Naive thymus-derived CD8-positive, alpha-beta T cell (primary cell): ENCODE measurements at places on chromosomes 11 and 22.

GRCh38 chr11:126059238-126059781 lies 3.4 kb downstream of the CDON start:
- no peak for DNase-seq

GRCh38 chr11:42249956-42250355 lies 790.5 kb upstream of the LRRC4C start:
- DNase-seq = no peak

- DNase-seq = no peak
Observed at GRCh38 chr11:106271686-106272085, 194.2 kb downstream of the AASDHPPT start.

DNA sequence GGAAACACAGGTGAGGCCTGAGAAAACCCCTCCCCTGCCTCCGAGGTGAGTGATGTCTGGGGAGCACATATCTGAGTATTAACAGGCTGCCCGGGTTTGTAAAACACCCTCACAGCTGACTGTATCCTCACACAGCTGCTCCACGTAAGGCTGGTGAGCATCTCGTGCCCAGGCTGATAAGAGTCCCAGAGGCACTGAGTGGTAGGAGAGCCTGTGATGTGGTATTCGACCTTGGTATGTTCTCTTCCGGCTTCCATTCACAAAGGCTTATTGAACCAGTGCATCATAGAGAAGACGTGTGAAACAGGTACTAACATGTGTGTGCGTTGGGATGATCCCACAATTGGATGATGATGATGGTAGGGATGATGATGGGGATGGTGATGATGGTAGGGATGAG lies 71.7 kb downstream of the RASSF10 start:
- DNase-seq = no peak

DNA sequence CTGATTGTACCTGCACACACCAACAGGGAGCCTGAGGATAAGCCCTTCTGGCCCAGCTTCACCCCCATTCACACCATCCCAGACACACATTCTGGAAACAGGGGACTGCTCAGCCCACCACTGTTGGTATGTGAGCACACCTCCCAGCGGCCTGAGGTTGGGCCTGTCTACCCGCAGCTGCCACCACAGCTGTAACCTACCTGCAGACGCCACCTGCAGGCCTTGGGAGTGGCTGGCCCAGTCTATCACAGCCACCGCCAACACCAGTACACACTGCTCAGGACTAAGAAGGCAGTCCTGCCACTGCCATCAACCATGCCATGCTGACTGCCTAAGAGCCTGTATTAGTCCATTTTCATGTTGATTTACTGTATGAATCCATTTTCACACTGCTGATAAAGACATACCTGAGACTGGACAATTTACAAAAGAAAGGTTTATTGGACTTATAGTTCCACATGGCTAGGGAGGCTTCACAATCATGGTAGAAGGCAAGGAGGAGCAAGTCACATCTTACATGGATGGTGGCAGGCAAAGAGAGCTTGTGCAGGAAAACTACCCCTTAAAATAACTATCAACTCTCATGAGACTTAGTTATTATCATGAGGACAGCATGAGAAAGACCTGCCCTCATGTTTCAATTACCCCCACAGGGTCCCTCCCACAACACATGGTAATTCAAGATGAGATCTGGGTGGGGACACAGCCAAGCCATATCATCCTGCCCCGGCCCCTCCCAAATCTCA lies 30.6 kb downstream of the RSF1 start:
- DNase-seq = no peak

DNA sequence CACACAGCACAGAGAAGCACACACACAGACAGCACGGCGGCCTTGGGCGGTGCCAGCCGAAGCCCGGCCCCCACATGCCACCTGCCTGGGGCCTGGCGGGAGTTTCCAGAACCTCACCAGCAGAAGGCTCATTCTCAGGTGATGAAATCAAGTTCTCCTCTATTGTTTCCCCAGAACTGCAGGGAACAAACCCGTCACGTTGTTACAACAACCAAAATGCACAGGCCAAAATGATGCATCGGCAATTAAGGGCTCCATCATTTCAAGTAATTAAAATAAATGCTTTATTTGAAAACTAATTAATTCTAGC lies 30.8 kb downstream of the GNB1L start:
- no peak for DNase-seq

DNA sequence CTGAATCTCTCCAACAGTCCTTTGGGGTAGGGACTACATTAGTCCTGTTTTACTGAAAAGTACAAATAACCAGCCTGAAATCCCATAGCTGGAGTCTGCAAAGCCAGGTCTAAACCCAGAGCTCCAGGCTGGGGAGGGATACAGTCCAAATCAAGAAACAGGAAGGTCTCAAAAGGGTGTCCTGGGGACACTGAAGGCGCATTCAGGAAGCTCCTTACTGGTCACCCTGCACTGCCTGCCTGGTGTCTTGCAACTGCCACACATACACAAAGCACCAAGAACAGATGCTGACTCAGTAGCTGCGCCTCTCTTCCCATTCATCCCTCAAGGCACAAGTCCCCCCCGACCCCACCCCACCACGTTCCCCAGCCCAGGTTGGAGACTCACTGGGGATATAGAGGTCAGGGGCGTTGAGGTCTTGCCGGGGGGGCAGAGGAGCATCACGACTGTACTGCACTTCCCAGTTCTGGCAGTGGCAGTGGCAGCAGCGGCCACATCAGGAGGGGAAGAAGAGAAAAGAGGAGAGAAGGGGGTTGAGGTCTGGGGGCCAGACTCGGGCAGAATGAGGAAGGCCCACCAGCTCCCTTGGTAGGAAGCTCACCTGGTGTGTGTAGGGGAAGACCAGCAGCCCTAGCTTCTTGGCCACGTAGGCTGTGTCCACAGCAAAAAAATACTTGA lies 1.6 kb downstream of the YIF1A start:
- no peak for DNase-seq

DNA sequence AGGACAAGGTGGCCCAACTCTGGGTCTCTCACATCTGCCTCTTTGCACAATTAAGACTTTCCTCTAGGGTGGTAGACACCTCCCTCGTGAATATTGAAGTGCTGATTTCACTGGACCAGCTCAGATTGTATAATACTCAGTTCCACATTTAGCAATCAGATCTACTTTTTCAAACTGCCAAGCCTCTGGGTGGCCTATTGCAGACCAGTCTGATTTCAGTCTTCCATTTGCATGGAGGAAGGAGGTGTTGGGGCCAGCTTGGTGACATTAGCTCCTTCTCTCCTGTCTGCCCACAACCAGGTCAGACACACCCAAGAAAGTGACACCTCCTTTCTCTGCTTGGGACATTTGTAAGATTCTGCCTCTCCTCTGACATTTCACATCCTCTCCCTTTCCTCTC lies 78.2 kb downstream of the PPFIBP2 start:
- DNase-seq = no peak

GRCh38 chr11:94558468-94558867 lies 8.7 kb upstream of the PIWIL4 start:
- no peak for DNase-seq

- no peak for DNase-seq
Observed at GRCh38 chr22:36587289-36588154, 58.6 kb upstream of the EIF3D start.

GRCh38 chr11:64872790-64873488 lies 5.5 kb downstream of the EHD1 start:
- no peak for DNase-seq

DNA sequence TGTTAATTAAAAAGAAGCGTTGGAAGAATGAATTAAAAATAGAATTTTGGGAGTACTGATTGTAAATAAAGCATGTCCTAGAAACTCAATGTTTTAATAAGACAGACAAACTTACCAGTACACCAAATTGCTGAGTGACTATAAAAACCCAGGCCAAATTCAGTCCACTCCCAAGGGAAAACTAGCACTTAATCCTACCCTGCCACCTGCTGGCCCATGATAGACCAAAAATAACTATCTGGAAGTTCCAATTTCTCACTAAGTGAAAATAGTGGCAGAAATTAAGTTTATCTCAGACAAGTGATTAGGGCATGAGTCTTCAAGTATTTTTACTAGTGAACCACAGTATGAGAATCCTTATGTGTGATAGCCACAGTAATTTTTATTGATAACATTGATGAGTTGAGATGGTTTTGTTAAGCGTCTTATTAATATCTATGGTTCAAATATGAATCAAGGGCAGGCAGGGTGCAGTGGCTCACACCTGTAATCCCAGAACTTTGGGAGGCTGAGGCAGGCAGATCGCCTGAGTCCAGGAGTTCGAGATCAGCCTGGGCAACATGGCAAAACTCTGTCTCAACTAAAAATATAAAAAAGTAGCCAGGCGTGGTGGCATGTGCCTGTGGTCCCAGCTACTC lies 9.8 kb upstream of the DDX10 start:
- no peak for DNase-seq

DNA sequence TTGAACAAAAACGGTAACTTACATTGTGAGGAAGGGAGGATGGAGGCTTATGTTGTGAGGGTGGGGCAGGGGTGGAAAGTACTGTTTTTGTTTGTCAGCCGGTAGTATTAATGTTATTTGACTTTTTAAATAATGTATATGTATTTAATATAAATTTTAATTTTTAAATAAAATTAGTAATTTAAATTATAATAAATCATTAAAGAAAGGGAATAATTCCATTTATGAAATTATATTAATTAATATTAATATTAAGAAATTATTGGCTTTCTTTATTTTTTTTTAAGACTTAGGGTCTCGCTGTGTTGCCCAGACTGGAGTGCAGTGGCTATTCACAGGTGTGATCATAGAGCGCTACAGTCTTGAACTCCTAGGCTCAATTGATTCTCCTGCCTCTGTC lies 24.0 kb upstream of the TNRC6B start:
- DNase-seq = no peak

DNA sequence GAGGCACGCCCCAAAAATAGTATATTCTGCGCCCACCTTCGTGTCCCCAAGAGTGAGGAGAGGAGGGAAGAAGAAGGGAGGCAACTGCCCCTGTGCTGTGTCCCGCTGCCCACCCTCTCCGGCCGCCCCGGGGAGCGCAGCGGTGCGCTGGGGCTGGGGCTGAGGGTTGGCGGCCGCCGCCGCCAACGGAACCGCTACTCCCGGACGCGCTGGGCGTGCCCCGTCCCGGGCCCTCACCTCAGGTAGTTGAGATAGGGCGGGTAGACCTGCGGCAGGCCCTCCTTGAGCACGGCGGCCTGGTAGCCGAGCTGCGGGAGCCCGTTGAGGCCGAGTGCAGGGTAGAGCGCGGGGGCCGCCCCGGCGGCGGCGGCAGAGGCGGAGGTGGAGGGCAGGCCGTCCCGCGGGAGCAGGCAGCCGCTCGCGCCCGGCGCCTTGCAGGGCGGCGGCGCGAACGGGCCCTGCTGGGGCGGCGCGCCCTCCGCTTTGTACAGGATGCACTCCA lies 2.4 kb downstream of the PGR start:
- DNase-seq = no peak

GRCh38 chr11:70913715-70914231 lies 338.6 kb downstream of the SHANK2 start:
- no peak for DNase-seq

GRCh38 chr11:65862941-65863888 lies 3.0 kb downstream of the MUS81 start:
- no peak for DNase-seq

- peak; percentile 21 for DNase-seq
Observed at GRCh38 chr11:119666463-119667131, 62.4 kb downstream of the NECTIN1 start.

DNA sequence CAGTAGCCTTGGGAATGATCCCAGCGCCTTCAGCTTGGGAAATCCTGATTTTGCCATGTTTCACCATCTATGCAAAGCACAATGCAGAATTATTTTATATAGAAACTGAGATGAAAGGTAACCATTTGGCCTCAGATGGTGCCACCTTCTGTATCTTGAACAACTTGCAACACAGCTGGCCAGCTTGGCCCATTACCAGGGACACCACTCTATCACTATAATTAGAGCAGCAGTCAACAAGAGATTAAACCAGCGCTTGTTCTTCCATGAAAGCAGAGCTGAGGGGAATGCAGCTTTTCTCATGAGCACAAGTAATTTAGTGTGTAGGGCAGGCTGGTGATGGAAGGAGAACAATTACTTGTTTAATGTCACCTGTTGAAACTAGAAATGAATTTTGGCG lies 6.7 kb upstream of the ZDHHC13 start:
- no peak for DNase-seq

DNA sequence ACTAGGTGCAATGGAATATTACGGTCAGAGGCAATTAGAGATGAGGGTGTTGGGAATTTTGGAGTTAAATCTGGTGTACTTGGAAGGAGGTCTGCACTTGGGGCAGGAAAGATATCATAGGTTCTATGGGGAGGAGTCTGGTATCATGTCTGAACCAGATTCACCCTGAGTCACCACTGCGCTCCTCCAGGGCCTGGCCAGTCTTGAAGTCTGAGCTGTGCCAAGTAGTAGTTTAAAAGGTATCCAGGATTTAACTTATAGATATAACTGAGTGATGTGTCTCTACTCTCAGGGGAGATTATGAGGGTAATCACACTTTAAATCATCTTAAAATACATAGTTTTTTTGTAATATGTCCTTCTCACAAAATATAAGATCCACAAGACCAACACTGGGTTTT lies 6.6 kb downstream of the CNGA4 start:
- DNase-seq = no peak

DNA sequence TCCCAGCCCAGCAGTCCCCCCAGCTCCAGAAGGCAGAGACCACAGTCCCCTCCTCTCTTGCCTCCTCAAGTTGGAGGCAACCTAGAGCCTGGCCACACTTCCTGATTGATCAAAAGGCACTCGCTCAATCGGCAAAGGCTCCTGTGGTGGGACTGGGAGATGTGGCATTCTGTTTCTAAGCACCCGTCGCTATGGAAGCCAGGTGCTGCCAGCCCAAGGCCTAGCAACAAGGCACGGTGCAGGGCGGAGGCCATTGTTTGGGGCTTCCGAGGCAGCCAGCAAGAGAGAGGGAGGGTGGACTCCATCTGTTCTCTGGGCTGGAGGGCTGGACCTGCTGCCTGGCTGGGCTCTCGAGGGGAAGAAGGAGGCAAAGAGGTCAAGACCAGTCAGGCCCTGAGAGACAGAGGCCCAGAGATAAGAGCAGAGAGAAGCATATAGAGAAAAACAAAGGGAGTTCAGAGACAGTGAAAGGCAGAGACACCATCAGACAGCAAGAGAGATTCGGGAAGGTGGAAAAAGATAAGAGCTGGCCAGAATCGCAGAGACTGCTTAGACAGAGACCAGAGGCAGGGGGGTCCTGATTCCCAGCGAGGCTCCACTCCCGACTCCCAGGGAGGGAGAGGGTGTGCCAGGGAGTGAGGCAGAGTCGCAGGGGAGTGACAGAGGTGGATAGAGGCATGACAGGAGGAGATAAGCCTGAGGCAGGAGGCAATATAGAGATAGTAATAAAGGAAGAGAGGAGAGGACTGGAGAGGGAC lies 21.2 kb downstream of the PDE2A start:
- DNase-seq = no peak

DNA sequence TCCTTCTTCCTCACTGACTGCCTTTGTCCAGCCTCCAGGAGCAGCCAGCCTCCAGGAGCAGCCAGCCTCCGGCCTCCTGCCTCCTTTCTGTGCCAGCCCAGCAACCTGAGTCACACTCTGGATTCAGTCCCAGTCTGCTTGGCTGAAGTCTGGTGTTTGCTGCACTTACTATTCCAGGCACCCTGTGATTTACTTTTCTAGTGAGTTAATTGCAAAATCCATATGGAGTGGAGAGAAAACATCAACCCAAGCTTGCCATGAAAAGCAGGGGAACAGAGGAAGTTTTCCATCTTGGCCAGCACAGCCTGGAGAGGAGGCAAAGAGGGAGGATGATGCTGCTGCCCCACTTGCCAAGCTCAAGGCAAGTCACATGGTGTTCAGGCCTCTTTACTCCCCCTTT lies 400.5 kb downstream of the TENM4 start:
- DNase-seq = no peak
